NCI-H460 (cell line): ENCODE measurements at places on chromosomes 12 and 14. TPM values are rescaled to one million over a fixed set of nuclear protein-coding genes. Genes with fewer than 3 reads are reported as not detected.
A peak's percentile ranks its signal among the peaks of the same experiment; 100 is the strongest.

DNA sequence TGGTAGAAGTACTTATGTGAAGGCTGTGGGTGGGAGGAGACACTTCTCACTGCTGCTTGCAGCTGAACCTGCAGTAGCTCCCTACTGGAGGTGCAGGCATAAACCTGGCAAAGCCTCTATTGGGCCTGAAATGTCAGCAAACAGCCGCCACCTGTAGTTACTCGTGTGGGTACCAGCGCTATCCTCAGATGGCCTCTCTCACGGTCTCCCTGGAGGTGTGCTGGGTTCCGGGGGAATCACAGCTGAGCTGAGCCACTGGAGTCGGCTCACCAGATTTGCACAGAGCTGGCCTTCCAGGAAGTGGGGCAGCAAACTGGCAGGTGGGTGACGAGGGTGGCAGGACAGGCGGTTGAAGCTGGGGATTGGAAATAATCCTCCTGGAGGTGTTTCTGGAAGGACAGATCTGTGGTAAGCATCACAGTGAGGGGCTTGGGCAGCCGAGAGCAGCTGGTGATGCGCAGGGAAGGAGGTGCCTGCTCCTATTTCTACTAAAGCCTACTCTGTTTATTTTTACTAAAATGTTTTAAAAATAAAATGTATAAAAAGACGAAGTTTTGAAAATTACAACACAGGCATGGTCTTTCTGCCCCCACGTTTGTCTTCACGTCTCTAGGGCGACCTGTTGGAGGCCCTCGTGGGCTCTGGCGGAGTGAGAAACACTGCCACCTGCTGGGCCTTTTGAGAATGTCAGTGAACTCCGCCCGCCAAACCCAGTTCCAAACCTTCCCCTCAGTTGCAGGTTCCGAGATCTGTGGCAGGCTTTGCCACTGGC is 67.8 kb upstream of the PLEKHG3 start:
- peak; percentile 56 for DNase-seq

Gene ACRBP
- 0.40 TPM in 1 of 2 replicates, not detected in the other for total RNA-seq

GRCh38 chr14:90062822-90063539 is 1.2 kb downstream of the KCNK13 start:
- DNase-seq, result no peak

DNA sequence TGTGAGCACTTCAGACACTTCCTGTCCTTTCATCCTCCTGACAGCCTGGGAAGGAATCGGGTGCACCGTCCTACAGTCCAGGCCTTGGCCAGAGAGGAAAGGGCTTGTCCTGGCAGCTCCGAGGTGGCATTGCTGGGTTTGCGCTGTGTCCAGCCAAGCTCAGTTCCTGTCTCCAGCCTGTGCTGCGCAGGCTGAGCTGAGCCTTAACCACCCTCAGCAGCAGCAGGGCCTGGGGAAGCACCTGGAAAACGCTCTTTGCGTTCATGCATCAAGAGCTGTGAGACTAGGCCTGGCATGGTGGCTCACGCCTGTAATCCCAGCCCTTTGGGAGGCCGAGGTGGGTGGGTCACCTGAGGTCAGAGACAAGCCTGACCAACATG is 33.7 kb upstream of the EML1 start:
- no peak for DNase-seq

Gene ACYP1
- 36.1 and 39.9 TPM in 2 replicates for total RNA-seq

- DNase-seq, result no peak
Measured at GRCh38 chr12:56146492-56147460, 5.6 kb upstream of the MYL6B start.

Gene BDKRB2
- total RNA-seq, result not detected in 2 replicates

- no peak for DNase-seq
Measured at GRCh38 chr14:103444837-103445524, 59.8 kb downstream of the MARK3 start.

DNA sequence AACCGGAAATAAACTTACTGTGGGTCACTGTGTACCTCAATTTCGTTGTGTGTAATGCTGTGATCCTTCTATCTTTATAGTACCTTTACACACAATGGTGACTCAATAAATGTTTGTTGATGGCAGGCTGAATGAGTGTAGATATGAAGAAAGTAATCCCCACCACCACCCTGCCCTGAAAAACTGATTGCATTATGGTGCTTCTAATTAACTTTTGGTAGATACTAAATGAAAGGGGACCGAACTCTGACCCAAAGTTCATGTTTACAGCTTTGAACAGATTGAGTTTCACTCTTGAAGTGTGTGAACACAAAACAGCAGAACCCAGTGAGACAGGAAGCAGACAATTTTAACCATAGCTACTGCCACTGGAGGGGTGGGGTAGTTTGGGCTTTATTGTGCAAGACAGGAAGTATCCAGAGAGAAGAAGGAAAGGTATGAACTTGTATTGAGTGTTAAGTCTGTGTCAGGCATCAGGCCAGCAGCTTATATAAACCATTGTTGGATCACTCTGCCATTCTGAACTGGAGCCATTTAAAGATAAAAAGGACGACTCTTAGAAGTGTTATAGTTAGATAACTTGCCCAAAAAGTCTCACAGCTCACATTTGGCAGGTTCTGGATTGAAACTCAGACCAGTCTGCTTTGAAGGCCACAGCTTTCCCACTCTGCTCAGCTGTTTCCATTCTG is 197.0 kb upstream of the AMIGO2 start:
- DNase-seq, result peak; percentile 43

Gene LRRC10
- total RNA-seq, result not detected in 2 replicates

DNA sequence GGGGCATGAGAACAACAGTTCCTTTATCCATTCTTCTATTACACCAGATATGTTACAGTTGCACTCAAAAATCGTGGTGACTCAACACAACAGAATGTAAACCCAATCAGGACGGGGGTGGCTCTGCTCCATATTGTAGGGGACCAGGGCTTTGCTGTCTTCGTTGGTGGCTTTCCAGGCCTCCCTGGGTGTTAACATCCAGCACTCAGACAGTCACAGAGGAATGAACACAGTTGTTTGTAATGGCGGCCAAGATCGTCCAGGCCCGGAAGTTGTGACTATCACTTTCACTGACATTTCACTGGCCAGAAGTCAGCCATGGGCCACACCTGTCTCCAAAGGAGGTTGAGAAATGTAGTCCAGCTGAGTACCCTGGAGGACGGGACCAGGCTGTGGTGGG is 204.1 kb downstream of the CACNA1C start:
- DNase-seq, result no peak

Gene CRACR2A
- total RNA-seq, result 4.2 and 4.9 TPM in 2 replicates

DNA sequence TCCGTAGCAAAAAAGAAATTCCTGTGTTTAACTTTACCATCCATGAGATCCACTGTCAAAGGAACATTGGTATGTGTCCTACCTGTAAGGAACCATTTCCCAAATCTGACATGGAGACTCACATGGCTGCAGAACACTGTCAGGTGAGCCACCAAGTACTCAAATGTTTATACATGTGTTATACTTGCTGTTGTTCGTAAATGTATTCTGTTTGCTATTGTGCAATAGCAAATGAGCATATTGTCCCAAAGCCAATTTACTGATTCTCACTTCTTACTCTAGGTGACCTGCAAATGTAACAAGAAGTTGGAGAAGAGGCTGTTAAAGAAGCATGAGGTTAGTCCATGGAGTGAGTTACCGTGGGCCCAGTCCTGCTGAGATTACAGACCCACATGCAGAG is 9.4 kb downstream of the TRAFD1 start:
- no peak for DNase-seq

Gene LRRC23
- total RNA-seq, result 11.9 and 12.7 TPM in 2 replicates

GRCh38 chr12:128771681-128772080 is 52.1 kb downstream of the SLC15A4 start:
- no peak for DNase-seq

DNA sequence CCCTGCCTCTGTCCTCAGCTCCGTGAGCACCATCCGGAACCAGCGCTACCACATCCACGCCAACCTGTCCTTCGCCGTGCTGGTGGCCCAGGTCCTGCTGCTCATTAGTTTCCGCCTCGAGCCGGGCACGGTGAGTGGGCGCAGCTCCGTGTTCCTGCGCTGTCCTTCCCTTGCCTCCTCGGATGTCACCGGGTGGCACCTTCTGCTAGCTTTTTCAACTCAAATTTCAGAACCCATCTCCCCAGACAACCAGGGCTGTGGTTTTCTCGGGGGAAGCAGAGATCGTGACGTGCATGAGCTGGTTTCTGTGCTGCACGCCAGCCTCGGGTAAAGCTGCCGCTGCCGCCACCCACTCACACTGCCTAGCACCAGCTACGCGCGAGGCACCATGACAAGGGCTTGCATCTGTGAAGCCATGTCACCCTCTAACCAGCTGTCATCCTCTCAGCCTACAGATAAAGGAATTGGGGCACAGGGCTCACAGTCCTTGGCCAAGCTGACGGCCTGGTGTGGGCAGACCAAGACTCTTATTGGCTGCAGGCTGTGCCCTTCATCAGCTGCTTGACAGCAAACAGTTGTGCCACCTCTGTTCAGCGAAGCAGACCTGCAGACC is 152.1 kb downstream of the ADGRD1 start:
- DNase-seq, result no peak

- no peak for DNase-seq
Measured at GRCh38 chr12:26700430-26700829, 132.6 kb downstream of the ITPR2 start.

DNA sequence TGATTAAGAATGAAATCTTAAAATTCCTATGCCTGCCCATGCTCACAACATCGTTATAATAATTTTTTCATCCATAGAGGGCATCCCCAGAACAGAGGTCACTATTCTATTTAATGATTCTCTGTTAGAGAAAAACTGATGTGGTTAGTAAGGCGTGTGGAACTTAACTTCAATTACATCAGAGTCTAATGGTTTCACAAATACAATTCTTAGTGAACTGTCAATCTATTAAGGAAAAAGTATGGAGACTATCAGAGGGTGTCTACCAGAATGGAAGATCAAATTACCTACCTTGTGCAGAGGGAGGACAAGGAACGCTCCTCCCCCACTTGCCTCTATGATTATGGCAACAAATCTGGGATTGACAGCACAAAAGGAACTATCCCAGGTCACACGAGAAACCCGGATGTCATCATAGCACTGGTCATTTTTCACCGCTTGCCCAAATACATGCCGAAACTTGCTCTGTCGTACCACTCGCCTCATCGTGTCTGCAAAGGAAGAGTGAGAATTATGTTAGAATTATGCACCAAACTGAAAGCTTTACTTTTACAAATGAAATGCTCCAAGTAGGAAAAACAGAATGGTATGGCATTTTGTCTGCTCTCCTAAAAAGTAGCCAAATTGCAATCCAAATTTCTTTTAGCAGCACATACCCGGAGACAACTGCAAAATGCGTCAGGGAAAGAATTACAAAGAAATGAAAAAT is 30.3 kb downstream of the CORO1C start:
- no peak for DNase-seq

GRCh38 chr14:105348945-105349699 is 34.6 kb downstream of the PACS2 start:
- DNase-seq, result no peak

DNA sequence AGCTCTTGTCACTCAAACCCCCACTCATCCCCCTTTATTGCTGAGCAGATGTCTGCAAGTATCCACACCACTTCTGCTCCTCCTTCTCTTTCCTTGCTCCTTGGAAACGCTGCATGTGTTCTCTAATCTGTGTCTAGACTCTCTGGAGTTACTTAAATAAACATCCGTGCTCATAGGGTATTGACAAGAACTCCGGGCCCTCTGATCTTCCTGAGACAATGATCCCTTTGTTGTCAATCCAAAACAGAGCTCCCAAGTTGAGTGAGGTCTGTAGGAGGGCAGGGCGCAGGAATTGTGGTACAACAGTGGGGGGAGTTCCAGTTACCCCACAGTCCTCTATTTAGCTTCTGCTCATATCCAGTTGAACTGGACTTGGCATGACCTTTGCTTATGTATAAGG is 489.0 kb downstream of the SNAPC1 start:
- DNase-seq, result no peak

Gene ASCL1
- total RNA-seq, result not detected in 2 replicates

DNA sequence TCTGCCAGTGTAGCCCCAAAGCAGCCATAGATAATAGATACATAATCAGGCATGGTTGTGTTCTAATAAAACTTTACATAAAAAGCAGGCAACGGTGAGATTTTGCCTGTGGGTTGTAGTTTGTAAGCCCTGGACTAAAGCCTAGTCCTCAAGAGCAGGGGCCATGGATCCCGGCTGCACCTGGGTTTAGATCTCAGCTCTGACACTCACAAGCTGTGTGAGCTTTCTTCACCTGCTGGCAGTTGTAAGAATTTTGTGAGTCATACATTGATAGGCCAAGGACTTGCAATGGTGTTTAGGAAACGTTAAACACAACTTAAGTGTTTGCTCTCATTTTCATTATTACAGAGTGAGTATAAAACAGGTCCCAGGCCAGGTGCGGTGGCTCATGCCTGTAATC is 395.8 kb upstream of the TBX3 start:
- DNase-seq, result no peak

Gene NFATC4
- 17.7 and 23.6 TPM in 2 replicates for total RNA-seq

GRCh38 chr12:46267825-46268582 is 839 bp downstream of the SLC38A1 start:
- DNase-seq, result no peak
